NCI-H2029 treated with DMSO at 0.1 percent for 48 hours (cell line): ENCODE measurements at places on chromosomes 5 and 9.

GRCh38 chr5:180068519-180069090, 3.0 kb downstream of the RNF130 start:
- DNase-seq: no peak

- no peak for DNase-seq
Measured at GRCh38 chr5:180821538-180821937, 18.9 kb upstream of the MGAT1 start.

GRCh38 chr9:35533398-35533797, 43.5 kb downstream of the RUSC2 start:
- no peak for DNase-seq

DNA sequence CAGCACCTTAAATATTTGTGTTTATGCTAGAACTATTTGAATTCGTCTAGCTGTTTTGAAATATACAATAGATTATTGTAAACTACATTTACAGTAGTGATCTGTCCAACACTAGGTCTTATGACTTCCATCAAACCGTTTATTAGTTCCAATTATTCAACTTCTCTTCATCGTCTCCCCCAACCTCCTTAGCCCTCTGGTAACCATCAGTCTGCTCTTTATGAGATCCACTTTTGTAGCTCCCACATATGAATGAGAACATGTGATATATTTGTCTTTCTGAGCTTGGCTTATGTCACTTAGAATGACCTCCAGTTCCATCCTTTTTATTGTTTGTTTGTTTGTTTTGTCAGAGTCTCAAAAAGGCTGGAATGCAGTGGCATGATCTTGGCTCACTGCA, 11.8 kb downstream of the DMXL1 start:
- DNase-seq: no peak

DNA sequence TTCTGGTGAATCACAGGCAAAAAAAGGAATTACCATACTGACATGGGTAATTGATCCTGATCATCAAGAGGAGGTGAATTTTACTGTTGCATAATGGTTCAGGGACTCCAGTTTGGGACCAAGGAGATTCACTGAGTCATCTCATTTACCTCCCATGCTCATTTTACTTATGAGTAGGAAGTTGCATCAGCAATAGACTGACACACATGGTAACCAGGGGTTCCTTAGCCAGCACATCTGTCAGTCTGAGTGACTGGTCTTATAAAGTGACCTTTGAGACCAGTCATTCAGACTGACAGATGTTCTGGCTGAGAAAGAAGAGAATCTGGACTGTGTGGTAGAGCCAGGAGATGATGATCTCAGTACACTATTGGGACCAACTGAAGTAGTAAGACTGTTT, 384.6 kb upstream of the CD180 start:
- no peak for DNase-seq

DNA sequence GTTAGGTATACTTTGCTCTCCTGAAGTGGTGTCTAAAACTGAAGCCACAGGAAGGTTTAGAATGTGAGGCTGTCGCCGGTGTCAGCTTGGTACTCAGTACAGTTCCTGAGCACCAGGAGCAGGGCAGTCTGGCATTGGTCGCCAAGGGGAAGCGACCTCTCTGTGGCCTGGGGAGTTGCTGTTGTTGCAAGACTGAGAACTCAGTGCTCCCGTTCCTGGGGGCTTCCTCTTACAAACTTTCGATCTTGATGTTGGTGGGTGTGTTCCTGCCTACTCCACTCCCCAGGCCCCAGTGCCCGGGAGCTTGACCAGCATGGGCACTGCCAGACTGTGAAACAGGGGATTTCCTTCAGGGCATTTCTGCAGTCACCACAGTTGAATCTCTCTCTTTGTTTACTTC, 52.4 kb upstream of the PPARGC1B start:
- no peak for DNase-seq

DNA sequence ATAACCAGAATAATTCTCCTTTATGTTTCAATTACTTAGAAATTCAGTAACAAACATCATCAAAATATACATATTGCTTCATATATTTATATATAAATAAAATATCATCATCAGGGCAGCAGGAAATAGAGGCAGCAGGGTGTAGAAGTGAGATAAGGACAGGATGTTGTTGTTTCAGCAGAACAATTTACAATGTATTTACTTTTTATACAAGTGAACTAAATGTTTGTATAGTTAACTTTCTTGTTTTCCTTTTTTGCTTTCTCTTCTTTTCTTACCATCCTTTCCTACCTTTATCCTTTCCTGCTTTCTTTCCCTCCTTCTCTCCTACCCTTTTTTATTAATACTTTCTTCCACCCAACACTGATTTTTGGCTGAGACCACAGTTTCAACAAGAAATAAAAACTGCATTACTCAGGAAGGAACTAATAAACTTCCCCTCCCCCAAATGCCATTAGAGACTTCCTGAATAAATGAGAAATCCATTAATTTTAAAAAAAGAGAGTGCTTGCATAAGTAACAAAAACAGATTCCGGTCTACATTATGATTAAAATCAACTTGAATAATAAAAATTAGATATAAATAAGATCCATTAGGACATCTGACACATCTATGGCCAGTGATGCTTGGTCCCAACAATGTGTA, 159.8 kb upstream of the ACOT12 start:
- DNase-seq: no peak
